Astrocyte (in vitro differentiated cells and primary cell): ENCODE measurements at places on chromosomes 4 and X. TPM values are rescaled to one million over a fixed set of nuclear protein-coding genes. Genes with fewer than 3 reads are reported as not detected.

GRCh38 chrX:151977923-151978322 is 3.4 kb upstream of the GABRE start:
- H3K27me3 ChIP-seq: no peaks in the 10 kb centered on the region
- no peak overlapping the region for H3K27ac ChIP-seq
- no peak for DNase-seq
- no peaks in the 10 kb centered on the region for H3K36me3 ChIP-seq
- peaks cover 15% of the 10 kb centered on the region for H3K4me1 ChIP-seq

- no peak overlapping the region for H3K4me3 ChIP-seq
- H3K4me1 ChIP-seq: no peaks in the 10 kb centered on the region
- H3K27me3 ChIP-seq: no peaks in the 10 kb centered on the region
Observed at GRCh38 chrX:107871136-107871535, 45.5 kb downstream of the MID2 start.

- H3K36me3 ChIP-seq: no peaks in the 10 kb centered on the region
- no peaks in the 10 kb centered on the region for H3K27me3 ChIP-seq
- no peak overlapping the region for H3K27ac ChIP-seq
- no peak overlapping the region for H3K4me3 ChIP-seq
- DNase-seq: peak; percentile 20
- peaks cover 4% of the 10 kb centered on the region for H3K4me1 ChIP-seq
Observed at GRCh38 chrX:103779141-103779789, 2.6 kb downstream of the PLP1 start.

GRCh38 chr4:79467246-79467932 is 59.4 kb upstream of the GK2 start:
- no peak overlapping the region for H3K27ac ChIP-seq
- H3K36me3 ChIP-seq: no peaks in the 10 kb centered on the region
- no peaks in the 10 kb centered on the region for H3K27me3 ChIP-seq
- no peaks in the 10 kb centered on the region for H3K4me1 ChIP-seq

- H3K4me1 ChIP-seq: peaks cover 15% of the 10 kb centered on the region
Observed at GRCh38 chrX:136067097-136067496, 80.2 kb upstream of the FHL1 start.

DNA sequence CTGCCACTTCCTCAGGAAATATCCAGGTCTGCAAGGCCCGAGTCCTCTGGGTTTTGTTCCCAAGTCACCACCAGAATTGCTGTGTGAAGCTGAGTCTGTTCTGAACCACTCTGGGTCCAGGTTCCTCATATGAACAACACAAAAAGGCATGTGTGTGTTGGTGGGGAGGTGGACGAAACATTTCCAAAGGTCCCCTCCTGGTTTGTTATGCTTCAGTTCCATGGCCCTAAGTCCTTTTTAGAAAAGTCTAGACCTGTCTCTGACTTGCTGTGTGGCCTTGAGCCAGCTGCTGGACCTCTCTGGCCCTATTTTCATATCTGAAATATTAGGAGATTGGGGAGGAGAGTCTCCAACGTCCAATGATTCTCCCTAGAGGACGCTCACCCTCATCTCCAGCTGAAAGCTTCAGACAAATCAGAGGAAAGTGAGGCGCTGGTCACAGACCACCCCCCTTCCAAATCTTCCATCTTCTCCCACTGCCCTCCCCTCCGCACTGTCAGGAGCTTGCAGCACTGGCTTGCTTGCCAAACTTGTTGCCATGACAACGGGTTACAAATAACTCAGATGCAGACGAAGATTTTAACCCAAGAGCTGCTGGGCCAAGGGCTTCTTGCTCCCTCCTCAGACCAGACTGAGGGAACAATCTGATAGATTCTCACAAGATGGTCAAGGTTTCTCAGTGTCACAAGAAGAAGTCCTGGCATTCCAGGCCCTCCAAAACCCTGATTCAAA is 64.5 kb downstream of the SMC1A start:
- no peaks in the 10 kb centered on the region for H3K4me1 ChIP-seq
- H3K4me3 ChIP-seq: no peak overlapping the region
- no peak overlapping the region for H3K27ac ChIP-seq
- no peaks in the 10 kb centered on the region for H3K36me3 ChIP-seq
- DNase-seq: peak; percentile 23

DNA sequence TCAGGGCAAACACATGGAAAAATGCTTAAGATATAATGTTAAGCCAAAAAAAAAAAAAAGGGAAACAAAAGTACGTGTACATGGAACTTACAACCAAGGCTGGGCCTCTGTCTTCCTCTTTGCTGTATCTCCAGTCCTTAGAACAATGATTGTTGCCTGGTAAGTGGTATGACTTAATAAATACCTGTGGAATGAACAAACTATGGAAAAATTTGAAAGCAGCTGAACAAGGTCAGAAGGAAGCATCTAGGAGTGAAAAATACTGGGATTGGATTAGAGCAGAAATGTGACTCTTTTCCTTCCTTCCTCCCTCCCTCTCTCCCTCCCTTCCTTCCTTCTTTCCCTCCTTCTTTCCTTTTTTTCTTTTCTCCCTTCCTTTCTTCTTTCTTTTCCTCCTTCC is 54.2 kb upstream of the SMIM10 start:
- peak overlapping the region; percentile 81 for H3K27ac ChIP-seq
- no peaks in the 10 kb centered on the region for H3K36me3 ChIP-seq
- H3K4me3 ChIP-seq: no peak overlapping the region
- DNase-seq: peak; percentile 90
- peaks cover 30% of the 10 kb centered on the region for H3K4me1 ChIP-seq
- H3K27me3 ChIP-seq: no peaks in the 10 kb centered on the region

GRCh38 chrX:7261672-7262332 is 113.8 kb upstream of the PUDP start:
- no peaks in the 10 kb centered on the region for H3K4me1 ChIP-seq
- no peaks in the 10 kb centered on the region for H3K36me3 ChIP-seq
- H3K4me3 ChIP-seq: no peak overlapping the region
- DNase-seq: no peak

DNA sequence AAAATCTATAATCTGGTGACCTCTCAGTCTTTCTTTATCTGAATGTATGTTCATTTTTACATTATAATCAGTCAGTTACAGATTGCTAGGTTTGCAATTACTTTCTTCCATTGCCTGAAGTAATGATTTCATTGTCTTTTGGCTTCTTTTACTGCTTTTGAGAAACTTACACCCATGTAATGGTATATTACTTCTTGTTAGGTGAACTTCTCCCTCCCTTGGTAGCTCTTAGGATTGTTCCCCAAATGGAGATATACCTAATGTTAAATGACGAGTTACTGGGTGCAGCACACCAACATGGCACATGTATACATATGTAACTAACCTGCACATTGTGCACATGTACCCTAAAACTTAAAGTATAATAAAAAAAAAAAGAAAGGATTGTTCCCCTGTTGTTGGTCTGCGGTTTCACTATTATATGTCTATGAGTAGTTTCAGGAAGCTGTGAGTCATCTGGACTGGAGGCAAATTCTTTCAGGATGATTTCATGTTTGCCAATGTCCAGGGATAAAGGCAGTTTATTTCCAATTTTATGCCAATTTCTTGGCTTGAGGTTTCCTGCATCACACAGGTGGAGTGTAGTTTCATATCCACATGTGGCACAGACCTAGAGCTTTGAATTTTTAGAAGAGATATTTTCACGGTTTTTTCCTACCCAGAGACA is 21.8 kb downstream of the SPANXC start:
- peaks cover 11% of the 10 kb centered on the region for H3K4me1 ChIP-seq
- H3K27me3 ChIP-seq: no peaks in the 10 kb centered on the region
- H3K4me3 ChIP-seq: no peak overlapping the region
- no peaks in the 10 kb centered on the region for H3K36me3 ChIP-seq

GRCh38 chr4:11039634-11040131 is 355.1 kb upstream of the CLNK start:
- H3K4me1 ChIP-seq: no peaks in the 10 kb centered on the region
- DNase-seq: no peak
- no peak overlapping the region for H3K27ac ChIP-seq
- H3K27me3 ChIP-seq: no peaks in the 10 kb centered on the region
- no peaks in the 10 kb centered on the region for H3K36me3 ChIP-seq

- H3K36me3 ChIP-seq: no peaks in the 10 kb centered on the region
- no peak for DNase-seq
- H3K4me1 ChIP-seq: peaks cover 19% of the 10 kb centered on the region
- H3K27ac ChIP-seq: no peak overlapping the region
Observed at GRCh38 chr4:87058356-87059073, 123.7 kb downstream of the AFF1 start.

DNA sequence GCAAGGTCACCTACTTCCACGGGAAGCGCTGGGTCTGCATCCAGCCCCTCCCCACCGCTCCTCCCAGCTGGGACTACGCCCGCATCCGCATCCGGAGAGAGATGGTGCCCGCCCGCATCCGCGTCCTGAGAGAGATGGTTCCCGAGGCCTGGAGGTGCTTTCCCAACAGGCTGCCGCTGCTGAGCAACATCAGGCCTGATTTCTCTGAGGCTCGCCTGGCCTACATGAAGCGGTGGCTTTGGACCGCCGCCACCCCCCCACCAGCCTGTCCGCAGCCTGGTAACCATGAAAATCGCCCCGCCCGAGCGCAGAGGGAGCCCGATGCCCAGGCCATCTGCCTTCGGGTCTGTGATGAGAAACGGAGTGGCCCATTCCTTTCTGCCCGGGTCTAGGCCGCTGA is 18.1 kb downstream of the CLTRN start:
- no peaks in the 10 kb centered on the region for H3K27me3 ChIP-seq
- no peak overlapping the region for H3K4me3 ChIP-seq
- H3K4me1 ChIP-seq: no peaks in the 10 kb centered on the region
- no peaks in the 10 kb centered on the region for H3K36me3 ChIP-seq
- no peak overlapping the region for H3K27ac ChIP-seq

GRCh38 chrX:43862434-43862833 is 19.8 kb downstream of the MAOB start:
- no peaks in the 10 kb centered on the region for H3K27me3 ChIP-seq
- no peak for DNase-seq
- H3K27ac ChIP-seq: no peak overlapping the region
- peaks cover 4% of the 10 kb centered on the region for H3K4me1 ChIP-seq

GRCh38 chr4:147299205-147299604 is 181.7 kb upstream of the EDNRA start:
- H3K4me3 ChIP-seq: no peak overlapping the region
- no peaks in the 10 kb centered on the region for H3K4me1 ChIP-seq
- DNase-seq: no peak
- H3K27ac ChIP-seq: no peak overlapping the region

DNA sequence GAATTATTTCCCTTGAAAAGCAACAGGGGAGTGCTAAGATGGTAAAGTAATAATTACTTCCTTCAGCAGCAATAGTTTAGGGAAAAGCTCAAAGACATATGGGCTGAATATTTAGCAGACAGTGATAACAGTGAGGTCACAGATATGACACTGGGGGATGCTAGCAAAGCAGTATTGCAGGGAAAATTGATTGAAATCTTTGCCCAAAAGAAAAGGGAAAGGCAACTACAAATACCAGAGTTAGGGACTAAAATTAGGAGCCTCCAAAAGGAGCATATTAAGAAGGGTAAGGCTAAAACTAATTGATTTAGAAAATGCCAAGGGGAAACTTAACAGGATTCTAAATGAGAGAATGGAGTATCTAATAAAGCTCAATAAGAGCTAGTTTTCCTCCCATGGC is 1191.3 kb upstream of the TENM3 start:
- DNase-seq: no peak
- H3K4me3 ChIP-seq: no peak overlapping the region
- H3K4me1 ChIP-seq: no peaks in the 10 kb centered on the region
- no peak overlapping the region for H3K27ac ChIP-seq
- no peaks in the 10 kb centered on the region for H3K27me3 ChIP-seq

DNA sequence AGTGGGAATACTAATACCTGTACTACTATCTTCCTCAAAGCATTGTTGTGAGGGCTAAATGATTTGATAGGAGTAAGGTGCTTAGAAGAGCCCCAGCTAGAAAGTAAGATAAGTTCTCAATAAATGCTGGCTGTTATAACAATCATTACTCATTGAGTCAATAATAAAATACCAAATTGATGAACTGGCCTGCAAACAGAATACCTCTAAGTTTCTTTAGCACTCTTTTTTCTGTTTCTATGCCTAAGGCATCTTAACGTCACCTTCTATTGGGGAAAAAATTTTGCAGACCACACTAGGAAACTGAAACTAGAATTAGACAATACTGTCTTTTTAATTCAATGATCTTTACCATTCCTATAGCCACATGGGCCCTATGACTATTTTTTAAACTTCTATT is 1.2 kb downstream of the CLTRN start:
- no peak overlapping the region for H3K27ac ChIP-seq
- no peak for DNase-seq
- H3K4me1 ChIP-seq: no peaks in the 10 kb centered on the region
- H3K27me3 ChIP-seq: no peaks in the 10 kb centered on the region

DNA sequence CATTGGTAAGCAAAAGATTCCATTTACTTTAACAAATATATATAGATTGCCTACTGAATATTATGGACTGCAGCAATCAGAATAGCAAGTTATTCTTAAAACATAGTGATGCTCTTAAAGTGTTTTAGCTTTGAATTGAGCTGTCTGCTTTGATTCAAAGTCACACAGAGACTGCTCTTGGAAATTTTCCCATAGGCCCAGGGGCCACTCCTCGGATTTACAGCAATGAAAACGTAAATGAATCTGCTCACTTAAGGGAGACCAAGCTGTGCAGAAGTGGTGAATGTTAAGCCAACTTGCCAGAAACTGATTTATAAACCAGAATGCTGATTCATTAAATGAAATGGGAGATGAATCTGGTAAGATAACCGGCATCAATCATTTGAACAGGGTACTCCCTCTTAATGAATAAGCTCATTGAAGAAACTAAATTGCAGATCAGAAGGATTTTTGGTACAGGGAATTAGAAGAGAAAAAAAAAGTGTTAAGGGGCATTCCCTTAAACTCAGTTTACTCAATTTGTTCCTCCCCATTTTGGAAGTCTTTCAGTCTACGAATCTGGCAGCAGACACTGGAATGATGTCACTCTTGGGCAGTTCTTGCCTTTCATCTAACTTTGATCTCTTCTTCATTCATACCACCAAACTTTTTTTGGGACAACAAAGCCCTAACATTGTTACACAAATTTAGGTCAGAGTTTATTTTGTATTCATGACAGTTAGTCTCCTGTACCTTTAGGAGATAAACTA is 363.3 kb upstream of the MAGEB2 start:
- DNase-seq: peak; percentile 23
- H3K4me3 ChIP-seq: no peak overlapping the region
- no peaks in the 10 kb centered on the region for H3K27me3 ChIP-seq
- no peak overlapping the region for H3K27ac ChIP-seq
- no peaks in the 10 kb centered on the region for H3K4me1 ChIP-seq
- no peaks in the 10 kb centered on the region for H3K36me3 ChIP-seq

MAP7D3 gene
- total RNA-seq: 15.0 and 19.4 TPM in 2 replicates

GCNA gene
- 2.2 and 2.4 TPM in 2 replicates for total RNA-seq

TRMT2B gene
- total RNA-seq: 7.2 and 8.3 TPM in 2 replicates

PRDM8 gene
- total RNA-seq: 0.19 and 0.25 TPM in 2 replicates

SLBP gene
- 44.5 and 45.1 TPM in 2 replicates for total RNA-seq

WDFY3 gene
- total RNA-seq: 76.6 and 89.5 TPM in 2 replicates

SULT1E1 gene
- 0.34 TPM in 1 of 2 replicates, not detected in the other for total RNA-seq

LDB2 gene
- 4.9 and 9.4 TPM in 2 replicates for total RNA-seq

SHROOM2 gene
- 15.9 and 16.0 TPM in 2 replicates for total RNA-seq

FAM50A gene
- total RNA-seq: 88.0 and 100.0 TPM in 2 replicates

OPRPN gene
- total RNA-seq: not detected in 2 replicates

RGN gene
- total RNA-seq: not detected in 2 replicates

FGFR3 gene
- total RNA-seq: 3.6 and 3.9 TPM in 2 replicates
